CD4-positive, alpha-beta T cell treated with Interleukin-2 at 100 ng/mL for 4 hours (primary cell): ENCODE measurements at places on chromosomes 1 and 21.

GRCh38 chr1:18798946-18799345 is 60.5 kb downstream of the TAS1R2 start:
- no peak for DNase-seq

DNA sequence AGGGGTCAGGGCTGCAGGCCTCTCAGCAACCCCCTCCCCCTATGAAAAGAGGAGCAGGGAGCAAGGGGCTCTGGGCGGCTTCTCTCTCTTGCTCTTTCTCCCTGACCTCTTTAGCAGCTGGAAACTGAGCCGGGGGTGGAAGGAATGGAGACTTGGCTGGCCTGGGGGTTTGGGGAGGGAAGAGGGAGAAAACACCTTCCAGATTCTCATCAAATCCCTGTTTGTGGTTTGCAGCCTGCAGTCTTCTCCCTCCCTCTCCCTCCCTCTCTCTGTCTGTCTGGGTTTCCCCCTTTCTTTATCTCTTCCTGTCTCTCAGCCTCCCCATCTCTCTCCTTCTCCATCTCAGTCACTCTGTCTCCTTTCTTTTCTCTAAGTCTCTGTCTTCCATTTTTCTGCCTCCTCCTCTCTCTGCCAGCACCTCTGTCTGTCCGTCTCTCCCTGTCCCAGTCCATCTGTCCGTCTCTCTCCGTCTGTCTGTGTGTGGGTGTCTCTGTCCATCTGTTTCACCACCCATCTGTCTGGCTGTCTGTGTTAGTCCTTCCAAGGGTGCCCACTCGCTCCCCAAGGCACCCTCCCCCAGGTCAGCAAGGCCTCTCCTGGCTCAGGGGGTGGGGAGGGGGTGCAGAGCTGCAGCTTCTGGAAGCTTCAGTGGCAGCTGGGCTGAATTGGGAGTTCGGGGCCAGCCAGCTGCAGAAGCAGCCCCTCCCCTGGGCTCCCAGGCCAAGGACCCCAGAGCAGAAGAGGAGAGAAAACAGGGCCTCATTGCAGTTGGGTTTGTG is 6.2 kb downstream of the AHDC1 start:
- no peak for DNase-seq

DNA sequence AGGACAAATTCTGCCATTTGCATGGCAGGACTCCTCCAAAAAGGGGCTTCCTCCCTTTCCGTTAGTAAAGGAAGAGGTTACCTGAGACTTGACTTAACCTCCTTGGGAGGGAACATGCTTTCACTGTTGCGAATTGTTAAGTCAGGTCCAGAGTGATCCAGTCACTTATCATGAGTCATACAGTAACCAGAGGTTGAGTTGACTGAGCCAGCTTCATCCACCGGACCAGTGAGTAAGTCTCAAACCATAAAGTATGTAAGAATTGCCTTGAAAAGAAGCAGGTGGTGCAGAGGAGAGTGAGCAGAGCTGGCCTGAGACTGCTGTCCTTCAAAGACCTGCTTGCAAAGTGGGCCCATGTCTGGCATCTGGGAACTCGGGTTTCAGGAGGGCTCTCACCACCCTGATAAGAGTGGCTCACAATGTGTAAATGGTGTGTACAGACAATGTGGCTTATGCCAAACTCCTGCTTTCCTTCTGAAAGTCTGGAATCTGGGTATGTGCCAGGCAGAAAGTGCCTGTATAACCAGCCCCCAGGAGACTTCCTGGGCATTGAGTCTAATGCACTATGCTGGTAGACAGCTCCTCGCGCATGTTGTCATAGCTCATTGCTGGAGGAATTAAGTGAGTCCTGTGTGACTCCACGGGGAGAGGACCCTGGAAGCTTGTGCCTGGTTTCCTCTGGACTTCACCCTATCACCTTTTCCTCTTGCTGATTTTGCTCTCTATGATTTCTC is 84.3 kb upstream of the KLHDC7A start:
- no peak for DNase-seq

DNA sequence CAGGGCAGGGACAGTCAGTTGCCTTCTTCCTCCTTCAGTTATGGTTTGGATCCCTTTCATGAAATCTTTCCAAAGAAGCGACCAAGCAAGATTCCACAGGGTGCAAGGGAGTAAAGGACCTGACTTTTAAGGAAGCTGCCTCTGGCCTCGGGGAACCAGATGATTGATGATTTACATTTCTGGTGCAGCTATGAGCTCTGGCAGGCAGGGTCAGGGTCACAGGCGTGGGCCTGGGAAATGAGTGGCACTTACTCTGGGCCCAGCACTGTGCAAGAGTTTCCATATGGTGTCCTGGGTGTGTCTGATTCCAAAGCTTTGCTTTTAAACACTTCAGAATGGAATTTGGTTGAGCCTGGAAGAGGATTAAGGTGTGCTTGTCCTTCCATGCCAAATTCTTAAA is 7.2 kb upstream of the CRABP2 start:
- DNase-seq, result no peak

- no peak for DNase-seq
Observed at GRCh38 chr1:94884106-94884505, 42.8 kb downstream of the CNN3 start.

DNA sequence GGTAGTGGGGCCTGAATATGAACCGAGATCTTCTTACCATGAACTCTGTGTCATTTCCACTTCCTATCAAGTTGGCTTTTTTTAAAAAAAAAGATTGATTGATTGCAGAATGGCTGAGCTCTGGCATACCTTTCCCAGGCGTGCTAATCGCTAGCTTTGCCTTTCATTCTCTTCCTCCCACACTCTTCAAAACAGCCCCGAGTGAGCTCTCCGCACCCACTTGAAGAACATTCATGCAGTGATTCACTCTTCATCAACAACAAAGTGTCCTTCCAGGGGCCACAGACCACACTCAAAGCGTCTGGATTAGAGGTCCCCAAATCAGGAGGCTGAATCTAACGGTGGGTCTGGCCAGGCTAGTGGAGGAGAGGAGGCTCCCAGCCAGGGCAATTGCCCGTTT is 96.3 kb upstream of the GALNT2 start:
- no peak for DNase-seq

DNA sequence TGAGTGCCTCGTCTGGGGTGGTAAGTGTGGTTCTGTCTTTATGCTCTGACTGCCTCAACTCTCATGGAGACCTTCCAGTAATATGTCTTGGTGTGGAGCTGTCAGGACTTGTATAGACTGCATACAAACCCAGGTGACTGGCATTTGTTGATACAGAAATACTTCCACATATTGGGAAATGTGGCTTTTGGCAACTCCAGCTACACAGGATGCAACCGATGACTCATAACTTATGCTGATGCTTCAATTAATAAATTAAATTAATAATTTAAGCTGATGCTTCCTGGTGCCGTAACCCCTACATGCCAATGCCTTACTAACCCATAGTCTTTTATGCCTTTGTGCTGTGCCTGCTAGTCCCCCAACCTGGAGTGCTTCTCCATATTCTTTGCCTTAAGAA is 72.3 kb upstream of the ARTN start:
- DNase-seq, result no peak

DNA sequence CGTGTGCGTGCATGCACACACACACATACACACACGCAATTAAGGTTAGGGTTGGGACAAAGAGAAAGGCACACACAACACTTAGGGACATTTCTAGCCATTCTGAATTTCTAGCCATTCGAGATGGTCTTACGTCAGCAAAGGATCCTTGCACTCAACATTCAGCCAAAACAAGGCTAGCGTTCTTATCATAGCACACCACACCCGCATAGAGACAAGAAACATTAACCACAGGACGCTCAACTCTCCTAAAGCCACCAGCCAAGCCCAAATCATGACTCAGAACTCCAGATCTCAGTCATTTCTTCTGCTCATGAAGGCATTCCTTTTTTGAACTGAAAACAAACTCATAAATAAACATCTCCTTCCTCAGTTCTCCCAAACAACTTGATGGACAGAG is 106.8 kb downstream of the LMO4 start:
- DNase-seq, result peak; percentile 7

- no peak for DNase-seq
Observed at GRCh38 chr1:214979191-214979590, 103.3 kb upstream of the KCNK2 start.

DNA sequence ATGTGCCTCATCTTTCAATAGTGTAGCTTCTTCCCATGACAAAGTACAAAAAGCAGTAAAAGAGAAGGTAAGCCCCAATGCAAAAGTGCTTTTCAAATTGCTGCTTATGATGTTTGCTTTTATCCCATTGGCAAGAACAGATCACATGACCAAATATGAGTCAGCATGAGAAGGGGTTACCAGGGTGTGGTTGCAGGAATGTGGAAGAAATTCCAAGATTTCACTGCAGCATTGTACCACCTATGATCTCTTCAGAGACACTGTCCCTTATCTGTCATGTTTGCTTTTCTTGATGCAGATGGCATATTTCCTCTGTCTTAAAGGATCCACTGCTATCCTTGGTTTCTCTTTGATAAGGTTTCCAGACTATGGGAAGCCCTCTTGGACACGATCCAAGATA is 1006.9 kb upstream of the PRMT6 start:
- DNase-seq, result no peak

GRCh38 chr1:107172450-107173170 is 31.8 kb downstream of the NTNG1 start:
- DNase-seq, result no peak

DNA sequence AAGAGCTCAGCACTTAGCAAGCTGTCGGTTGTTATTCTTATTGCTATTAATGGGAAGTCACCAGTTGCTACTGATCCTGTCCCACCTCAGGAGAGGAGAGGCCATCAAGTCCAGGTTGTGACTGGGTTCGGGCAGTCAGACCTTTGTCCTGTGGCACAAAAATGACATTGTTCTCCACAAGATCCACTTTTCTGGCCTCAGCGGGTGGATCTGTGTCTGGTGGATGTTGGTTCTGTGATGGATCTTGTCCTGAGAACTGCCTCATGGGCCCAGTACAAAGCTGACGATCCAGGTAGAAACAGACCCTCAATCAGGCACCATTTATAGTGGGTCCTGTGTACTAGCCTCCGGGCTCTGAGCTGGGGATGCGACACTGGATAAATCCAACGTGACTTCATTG is 26.9 kb downstream of the TRIM67 start:
- no peak for DNase-seq

DNA sequence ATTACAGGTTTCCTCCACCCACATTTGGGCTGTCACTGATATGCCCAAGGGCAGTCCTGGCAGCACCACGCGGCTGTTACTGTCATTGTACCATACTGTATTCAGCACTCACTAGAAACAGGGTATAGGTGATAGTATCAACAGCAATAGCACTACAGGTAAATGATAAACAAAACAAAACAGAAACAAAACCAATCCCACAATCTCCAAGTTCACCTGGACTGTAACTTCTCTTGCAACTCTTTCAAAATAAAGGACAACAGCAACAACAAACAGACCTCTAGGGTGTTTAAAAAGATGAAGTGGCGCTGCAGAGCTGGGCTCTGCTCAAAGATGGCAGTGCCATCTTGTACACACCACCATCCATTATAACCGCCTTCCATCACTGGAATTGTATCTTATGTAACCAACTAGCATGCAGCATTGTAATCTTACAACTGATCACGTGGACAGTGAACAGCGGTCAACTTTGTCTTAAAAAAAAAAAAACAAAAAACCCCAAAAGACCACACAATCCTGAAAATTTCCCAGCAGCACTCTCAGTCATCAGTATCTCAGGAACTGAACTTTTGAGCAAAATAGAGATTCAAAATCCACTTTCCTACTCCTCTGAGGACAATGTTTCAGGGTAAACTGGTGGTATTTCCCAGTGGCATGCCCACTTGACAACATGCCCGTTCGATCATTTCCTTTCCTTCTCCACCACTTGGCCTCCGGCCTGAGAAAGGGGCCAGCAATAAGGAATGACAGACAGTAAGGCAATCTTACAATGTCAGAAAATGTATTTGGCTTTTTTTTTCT is 3.8 kb downstream of the IRF2BP2 start:
- DNase-seq, result peak; percentile 54
